ENCODE measurements at places on chromosomes 4 and X.

DNA sequence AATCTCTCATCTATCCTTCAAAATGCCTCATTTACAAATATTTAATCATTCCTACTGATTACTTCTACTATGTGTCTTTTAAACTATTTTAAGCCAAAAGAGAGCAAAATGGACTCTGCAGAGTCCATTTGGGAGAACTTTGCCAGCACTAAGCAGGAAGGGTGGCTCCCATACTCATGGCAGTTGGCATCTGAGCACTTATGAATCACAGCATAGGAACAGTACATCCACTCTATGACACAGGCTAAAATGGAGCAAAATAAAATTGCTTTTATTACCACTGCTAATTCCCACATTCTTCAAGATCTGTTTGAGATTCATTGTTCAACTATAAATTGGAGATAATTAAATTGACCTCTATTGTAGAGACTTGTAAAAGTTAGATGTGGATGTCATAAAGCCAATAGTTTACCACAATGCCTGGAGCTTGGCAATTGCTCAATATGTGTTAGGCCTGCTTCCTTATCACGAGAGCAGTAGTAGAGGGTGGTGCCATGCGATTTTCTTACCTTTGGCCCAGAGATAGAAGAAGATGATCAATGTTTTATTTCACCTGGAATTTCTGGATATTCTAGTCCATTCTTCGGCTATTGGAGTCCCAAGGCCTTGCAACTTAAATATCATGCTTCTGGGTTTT lies 19.1 kb downstream of the HPGD start:
- no peak for DNase-seq

GRCh38 chrX:1442016-1442665 lies 10.6 kb downstream of the ASMTL start:
- no peak for DNase-seq

GRCh38 chrX:120575379-120576114 lies 14.8 kb upstream of the CUL4B start:
- no peak for DNase-seq

GRCh38 chr4:52964011-52964410 lies 101.9 kb downstream of the RASL11B start:
- no peak for DNase-seq

- no peak for DNase-seq
Measured at GRCh38 chr4:141458501-141458900, 177.9 kb upstream of the IL15 start.

DNA sequence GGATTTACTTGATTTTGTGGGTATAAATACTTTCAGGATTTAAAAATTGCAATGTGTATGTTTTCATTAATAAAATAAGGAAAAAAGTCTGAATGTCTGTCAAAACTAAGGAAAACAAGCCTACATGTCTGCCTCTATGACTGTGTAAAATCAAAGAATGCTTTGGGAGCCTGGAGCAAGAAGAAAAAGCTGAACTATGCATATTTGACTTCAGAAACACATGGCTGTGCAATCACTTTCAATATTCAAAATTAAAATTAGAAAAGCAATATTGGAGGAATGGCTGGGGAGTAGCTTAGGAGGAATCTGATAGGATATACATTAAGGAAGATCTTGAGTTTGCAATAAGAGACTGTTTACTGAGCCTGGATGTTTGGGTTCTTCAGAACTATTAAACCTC lies 147.1 kb downstream of the ADAM29 start:
- DNase-seq: no peak

GRCh38 chrX:38080808-38081207 lies 74.5 kb downstream of the SYTL5 start:
- no peak for DNase-seq

Data from stimulated activated CD8-positive, alpha-beta memory T cell treated with anti-CD3 and anti-CD28 coated beads, Interleukin-7, amount 100 ng/mL, for 1 hour (primary cell).